Breast epithelium (tissue), 4 donors: ENCODE measurements at places on chromosomes 7 and 10.

DNA sequence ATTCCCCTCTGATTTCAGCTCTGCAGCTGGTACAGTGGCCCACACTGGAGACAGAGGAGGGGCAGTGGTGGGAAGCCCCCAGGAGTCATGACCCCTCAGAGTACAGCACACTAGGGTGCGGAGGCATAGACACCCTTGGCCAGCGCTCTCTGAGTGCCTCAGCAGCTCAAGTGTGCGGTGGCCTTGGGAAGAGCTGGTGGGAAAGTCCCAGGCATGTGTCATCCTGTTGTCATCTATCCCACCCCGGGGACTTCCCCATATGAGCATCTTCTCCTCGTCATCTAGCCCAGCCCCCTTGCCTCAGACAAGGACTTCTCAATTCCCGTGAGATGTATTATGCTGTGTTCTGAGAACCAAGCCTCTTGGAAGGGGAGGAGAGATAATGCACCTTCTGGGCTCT is 15.6 kb upstream of the PPIF start:
- DNase-seq: no peak

DNA sequence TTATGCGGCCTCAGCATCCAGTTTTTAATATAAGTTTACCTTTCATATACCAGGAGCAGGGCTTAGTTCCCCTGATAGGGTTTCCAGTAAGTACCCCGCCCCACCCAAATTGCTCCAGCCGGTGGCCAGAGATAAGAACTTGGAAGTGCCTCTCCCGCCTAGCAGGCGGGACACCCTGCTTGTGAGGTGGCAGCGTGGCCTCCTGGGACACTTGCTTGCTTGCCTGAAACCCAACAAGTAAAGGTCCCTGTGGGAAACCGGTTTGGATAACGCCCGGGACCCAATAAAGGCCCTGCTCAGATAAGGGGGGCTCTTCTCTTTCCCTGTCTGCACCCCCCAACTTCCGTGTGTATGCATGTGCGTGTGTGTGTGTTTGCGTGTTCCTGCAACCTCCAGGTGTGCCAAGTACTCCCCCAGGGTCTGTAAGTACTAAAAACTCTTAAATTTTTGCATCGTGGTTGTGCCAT is 154.3 kb downstream of the ARHGAP21 start:
- no peak for DNase-seq

DNA sequence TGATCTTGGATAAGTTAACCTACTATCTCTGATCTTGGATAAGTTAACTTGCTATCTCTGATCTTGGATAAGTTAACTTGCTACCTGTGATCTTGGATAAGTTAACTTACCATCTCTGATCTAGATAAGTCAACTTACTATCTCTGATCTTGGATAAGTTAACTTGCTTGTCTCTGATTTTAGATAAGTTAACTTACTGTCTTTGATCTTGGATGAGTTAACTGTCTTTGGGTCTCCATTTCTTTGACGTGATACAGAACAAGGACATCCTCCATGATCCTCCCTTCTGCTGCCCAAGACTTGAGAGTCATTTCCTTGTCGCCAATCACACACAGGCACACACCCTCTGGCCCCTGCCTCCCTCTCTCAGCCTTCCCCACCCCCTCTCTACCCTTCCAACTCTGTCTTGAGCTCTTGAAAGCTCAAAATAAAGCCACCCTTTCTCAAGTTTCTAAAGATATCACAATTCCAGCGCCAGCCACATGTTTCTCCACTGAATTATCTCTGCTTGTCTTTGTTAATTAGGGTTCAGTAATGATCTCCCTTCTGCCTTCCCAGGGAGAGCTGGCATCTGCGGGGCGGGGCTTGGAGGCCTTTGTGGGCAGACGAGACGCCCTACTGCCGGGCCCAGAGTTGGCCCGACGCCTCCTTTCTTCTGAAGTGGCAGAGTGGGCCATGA is 85.1 kb upstream of the GTF2I start:
- DNase-seq: no peak

GRCh38 chr10:43211431-43212042 is 55.3 kb downstream of the RASGEF1A start:
- DNase-seq: peak; percentile 39

DNA sequence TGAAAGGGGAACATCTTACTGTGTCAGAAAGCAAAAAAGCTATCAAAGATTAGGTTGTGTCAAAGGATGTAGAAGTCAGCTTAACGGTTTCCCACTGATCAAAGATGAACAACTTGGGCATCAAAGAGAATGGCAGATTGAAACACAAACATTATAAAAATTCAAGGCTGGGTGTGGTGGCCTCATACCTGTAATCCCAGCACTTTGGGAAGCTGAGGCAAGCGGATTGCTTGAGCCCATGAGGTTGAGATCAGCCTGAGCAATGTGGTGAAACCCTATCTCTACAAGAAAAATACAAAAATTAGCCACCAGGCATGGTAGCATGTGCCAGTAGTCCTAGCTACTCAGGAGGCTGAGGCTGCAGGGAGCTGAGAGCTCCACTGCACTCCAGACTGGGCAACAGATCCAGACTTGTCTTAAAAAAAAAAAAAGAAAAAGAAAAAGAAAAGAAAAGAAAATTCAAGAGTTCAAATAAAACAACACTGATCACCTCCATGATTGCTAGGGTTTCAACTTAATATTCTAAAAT is 34.5 kb downstream of the RTKN2 start:
- no peak for DNase-seq

DNA sequence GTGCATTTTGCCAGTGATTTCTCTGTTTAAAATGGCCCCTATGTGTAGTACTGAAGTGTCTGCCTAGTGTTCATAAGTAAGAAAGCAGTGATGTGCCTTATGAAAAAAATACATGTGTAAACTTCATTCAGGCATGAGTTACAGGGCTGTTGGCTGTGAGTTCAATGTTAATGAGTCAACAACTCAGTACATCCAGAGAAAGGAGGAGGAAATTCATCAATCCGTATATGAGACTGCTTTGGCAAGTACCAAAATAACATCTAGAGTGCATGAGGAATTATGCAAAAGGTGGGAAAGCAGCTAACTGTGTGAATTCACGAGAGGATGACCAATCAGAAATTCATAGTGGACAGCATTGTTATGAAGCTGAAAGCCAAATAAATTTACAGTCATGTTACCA is 255.6 kb downstream of the ZEB1 start:
- DNase-seq: no peak

DNA sequence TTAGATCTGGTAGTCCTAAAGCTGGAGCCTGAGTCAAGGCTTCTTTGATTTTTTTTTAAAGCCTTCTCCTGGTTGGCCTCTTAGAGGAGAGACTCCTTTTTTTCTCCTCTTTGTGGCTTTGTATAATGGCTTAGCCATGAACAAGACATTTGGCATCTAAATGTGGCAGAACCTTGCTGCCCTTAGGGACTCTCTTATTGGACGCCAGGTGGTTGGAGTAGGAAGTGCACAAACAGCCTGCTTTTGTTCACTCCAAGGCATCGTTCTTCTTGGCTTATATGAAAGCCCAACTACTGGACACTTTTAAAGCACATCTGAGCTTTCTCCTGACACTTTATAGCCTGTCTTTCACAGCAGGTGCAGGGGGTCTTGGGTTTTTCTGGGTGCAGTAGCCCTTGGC is 25.0 kb downstream of the ZPBP start:
- peak; percentile 37 for DNase-seq

DNA sequence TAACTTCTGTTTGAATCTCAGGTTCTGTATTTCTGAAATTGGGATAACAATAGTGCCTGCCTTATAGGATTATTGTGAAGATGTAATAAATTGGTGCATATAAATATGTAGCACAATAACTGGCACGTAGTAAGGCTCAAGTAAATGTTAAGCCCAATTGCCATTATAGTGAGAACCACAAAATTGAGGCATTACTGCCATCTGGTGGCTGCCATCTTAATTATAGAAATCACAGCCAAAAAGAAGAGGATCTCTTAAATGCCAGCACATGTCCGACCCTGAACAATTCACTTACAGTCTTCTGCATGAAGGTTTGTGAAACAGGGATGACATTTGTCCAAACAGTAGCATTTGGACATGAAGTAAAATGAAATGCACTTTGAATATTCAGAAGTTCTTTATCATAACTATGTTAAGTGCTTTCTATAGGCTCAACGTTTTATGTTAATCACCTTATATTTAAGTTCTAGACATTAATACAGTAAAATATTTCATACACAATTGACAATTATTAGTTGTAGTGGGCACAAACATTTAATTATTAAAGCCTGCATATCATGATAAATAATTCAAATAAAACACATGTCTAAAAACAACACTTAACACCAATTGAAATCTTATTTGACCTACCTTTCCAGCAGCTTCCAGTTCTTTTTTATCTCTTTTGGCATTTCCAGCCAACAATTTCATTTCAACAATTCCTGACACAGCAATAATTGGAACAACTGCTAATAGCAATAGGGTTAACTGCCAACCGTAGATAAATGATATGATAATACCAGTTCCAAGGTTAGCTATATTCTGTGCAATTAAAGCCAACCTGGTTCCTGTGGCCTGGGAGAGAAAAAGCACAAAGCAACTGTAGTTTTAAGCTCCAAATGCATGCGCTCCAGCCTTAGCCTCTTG is 58.5 kb downstream of the ABCB4 start:
- DNase-seq: no peak

DNA sequence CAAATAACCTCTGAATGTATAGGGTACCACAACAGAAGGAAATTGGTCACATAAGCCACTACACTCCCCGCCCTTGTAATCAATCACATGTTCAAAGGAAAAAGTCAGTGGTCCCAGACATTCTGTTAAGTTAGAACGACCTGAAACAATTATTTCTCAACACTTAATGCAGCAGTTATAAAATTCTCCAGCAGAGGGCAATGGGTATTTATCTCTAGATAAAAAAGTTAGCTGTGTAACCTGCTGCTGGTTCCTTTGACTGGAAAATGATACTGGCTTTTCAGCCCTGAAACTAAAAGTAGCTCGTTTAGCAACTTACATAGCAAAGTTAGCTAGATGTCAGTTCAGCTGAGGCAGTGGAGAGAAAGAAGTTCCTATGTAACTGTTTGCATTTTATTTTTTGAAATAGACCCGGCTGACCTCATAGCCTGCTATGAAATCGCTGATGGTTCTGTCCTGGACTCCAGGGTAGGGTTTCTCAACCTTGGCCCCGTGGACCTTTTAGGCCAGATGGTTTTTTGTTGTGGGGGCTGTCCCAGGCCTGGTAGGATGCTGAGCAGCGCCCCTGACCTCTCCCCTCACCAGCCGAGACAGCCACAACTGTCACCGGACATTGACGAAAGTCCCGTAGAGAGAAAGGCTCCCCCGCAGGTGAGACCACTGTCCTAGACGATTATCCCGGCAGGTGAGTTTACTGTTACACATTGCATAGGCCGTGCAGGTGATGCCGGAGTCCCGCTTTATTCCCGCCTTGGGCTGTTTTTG is 40.2 kb upstream of the PROSER2 start:
- no peak for DNase-seq

- no peak for DNase-seq
Measured at GRCh38 chr10:133324198-133324792, 12.4 kb downstream of the CALY start.

DNA sequence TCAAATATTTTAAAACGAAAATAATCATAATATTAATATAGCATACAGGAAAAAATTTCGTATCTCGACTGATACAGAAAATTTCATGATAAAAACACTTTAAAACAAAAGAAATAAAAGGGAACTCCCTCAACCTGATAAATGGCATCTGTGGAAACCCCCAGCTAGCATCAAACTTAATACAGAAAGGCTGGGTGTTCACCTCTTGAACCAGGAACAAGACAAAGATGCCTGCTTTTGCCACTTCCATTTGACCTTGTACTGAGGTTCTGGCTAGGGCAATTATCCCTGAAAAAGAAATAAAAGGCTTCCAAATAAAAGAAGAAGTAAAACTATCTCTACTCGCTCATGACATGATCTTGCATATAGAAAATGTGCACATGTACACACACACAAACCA is 2.5 kb upstream of the ALOX5 start:
- DNase-seq: no peak

DNA sequence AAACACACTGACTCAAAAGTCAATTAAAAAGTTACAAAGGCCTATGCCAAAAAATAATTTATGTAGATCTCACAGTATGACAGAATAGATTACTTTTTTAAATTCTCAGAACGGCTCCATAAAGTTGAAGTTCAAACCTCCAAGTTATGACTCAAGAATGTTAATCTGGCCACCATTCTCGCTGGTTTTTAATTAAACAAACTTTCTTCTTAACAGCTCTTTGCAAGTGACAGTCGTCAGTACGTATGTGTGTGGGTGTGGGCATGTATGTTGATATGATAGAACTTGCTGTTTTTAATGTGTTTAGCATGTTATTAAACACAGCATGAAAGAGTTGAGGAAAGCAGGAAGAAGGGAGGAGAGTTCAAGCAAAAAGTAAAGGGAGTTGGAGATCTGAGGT is 18.5 kb downstream of the PRKCQ start:
- no peak for DNase-seq

DNA sequence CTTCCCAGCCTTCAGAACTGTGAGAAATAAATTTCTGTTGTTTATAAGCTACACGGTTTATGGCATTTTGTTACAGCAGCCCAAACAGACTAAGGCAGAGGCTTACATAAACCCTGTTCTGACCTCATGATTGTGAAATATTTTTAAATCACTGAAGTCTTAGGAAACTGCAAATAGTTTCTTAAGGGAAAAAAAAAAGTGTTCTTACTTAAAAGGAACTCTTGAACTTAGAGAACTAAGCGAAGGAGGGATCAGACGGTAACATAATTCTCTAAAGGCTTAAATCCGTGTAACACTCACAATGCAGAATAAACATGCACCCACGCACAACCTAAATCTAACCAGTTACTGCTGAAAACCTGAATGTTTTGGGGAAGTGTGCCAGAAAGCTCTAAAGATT is 749.1 kb upstream of the LRRTM3 start:
- DNase-seq: no peak

DNA sequence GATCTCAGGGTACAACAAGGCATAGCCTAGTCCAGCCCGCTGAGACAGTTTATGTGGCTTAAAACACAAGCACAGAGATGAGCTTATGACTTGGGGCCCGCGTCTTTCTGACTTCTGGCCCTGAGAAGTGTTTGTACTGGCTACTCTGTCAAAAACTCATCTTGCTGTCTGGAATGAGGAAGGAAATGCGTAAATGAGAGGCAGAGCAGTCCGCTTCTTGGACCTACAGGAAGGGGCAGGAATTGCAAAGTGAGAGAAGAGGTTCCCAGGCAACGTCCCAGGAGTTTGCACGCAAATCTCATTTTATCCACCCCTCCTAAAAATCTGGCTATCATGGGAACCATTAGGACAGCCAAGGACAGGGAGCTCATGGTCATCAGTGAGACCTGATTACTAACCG is 5.5 kb downstream of the ANXA11 start:
- DNase-seq: no peak

DNA sequence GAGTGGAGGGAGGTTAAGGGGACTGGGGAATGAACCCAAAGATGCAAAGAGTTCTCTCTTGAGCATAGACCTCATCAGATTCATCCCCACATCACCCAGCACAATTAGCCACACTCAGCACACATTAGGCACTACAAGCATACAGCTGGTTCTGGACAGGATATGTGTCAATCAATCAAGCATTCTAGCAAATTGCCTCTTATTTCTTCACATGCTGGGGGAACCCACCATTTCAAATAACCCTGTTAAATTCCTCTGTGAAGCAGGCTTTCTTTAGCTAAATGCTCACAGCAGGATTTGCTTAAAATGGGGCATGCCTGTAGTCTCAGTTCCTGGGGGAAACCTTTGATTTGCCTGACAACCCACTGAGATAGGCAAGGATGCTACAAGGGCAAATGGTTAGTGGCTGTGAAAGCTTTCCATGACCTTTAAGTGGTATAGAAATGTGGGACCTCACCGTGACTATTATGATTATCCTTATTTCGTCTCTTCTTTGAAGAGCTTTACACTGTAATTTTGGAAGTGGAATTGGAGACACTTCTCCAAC is 193.4 kb upstream of the ZMIZ1 start:
- no peak for DNase-seq
